ENCODE measurements at places on chromosomes 3 and 15. TPM values are rescaled to one million over a fixed set of nuclear protein-coding genes. Genes with fewer than 3 reads are reported as not detected.

GRCh38 chr3:56986347-56986746, 74.1 kb upstream of the SPATA12 start:
- DNase-seq, result no peak

DNA sequence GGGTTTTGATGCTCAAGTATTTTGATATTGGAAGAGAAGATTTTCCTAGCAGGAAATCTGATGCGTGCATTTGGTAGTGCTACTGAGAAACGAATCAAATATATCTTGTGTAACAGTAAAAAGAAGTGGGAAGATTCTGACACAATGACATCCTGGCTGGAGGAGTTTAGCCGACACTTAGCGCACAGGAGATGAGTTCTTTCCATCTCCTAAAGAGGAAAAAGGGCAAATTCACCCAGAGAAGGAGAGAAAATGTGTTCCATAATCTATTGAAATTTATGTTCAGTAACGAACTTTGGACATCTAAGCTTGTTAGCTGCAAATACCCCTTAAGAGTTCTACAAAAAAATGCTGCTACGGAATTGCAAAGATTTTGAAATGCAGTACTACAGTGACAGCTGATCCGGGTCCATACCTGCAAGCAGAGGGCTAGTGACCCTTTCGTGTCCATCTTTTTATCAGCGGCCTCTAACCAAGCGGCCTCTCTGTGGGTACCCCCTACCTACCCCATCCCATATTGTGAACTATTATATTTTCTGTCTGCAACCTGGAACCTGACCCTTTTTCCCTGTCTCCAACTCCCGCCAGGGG, 971 bp downstream of the CPOX start:
- no peak for DNase-seq

DNA sequence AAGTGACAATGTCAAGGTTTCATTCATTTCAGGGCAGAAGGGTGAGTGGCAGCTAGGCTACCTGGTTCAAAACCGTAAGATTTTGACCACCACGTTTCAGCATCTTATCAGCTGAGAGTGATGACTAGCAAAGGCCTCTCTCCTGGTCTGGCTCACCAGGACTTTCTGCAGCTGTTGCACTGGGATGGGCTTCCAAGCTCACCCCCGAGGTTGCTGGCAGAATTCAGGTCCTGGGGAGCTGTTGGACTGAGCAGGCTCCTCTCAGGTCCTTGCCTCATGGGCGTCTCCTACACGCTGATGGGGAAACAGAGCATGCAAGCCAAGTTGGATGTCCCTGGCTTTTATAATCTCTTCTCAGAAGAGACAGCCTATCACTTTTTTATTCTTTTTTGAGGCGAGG, 88.8 kb upstream of the RNU6-1 start:
- no peak for DNase-seq

DNA sequence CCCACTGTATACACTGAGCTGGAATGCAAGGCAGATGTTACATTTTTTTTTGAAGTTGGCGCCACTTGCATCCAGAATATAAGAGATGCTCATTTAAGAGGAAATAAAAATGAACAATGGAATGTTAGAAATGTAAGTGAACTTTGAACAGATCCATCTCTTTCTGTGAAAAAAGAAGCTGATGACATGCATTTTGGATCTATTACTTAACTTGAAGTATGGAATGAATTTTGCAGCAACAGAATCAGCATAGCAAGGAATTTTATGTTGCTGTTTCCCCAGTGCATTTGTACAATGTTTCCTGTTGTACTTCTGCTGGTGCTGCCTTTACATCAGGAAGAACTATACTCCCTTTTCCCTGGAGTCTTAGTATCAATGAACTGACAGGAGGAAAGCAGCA, 178.2 kb downstream of the LSAMP start:
- no peak for DNase-seq

DNA sequence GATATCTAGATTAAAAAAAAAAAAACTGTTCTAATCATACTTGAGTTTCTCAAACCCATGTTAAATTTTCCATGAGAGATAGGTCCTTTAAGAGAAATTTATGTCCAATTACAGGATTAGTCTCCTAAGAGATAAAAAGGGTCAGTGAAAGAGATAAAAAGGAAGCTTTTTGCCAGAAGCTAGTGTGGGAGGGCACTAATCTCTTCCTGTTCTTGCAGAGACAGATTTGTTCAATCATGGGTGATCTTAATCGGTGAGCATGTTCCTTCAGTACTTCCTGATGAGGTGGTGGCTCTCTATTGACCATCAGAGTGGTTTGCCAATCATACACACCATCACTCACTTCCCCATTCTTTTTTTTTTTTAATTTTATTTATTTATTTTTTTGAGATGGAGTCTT, 16.9 kb upstream of the LPP start:
- DNase-seq, result no peak

GRCh38 chr3:77915336-77915735, 875.4 kb downstream of the ROBO2 start:
- no peak for DNase-seq

A4GNT gene
- polyA plus RNA-seq, result not detected

CLRN1 gene
- polyA plus RNA-seq, result not detected

TRIM42 gene
- not detected for polyA plus RNA-seq

KCNMB3 gene
- polyA plus RNA-seq, result 1.7 TPM

PRR20G gene
- not detected for polyA plus RNA-seq

PCSK6 gene
- 26.0 TPM for polyA plus RNA-seq

SUSD5 gene
- 4.2 TPM for polyA plus RNA-seq

Measured in ovary (tissue), 10 donors.